ENCODE measurements at places on chromosomes 11 and 22. TPM values are rescaled to one million over a fixed set of nuclear protein-coding genes. Genes with fewer than 3 reads are reported as not detected.

GAS2 gene
- total RNA-seq, result 0.95 TPM

CALCA gene
- total RNA-seq, result 0.35 TPM

SAA1 gene
- 0.91 TPM for total RNA-seq

SLC25A45 gene
- total RNA-seq, result 13.0 TPM

OR10G8 gene
- total RNA-seq, result not detected

GSTT2B gene
- total RNA-seq, result 0.40 TPM

C11orf98 gene
- total RNA-seq, result 124 TPM

FGF19 gene
- total RNA-seq, result 0.09 TPM

MAPK8IP1 gene
- total RNA-seq, result 6.7 TPM

ME3 gene
- total RNA-seq, result 18.2 TPM

MYBPC3 gene
- 0.09 TPM for total RNA-seq

CNGA4 gene
- not detected for total RNA-seq

LGR4 gene
- total RNA-seq, result 40.3 TPM

SLC22A12 gene
- total RNA-seq, result not detected

OR52E8 gene
- not detected for total RNA-seq

MEI1 gene
- total RNA-seq, result 0.21 TPM

SLC22A6 gene
- total RNA-seq, result not detected

KRTAP5-11 gene
- not detected for total RNA-seq

PI4KA gene
- 20.0 TPM for total RNA-seq
